CD4-positive, alpha-beta T cell treated with Interleukin-10 for 1 hour (primary cell): ENCODE measurements at places on chromosomes 2 and 18.

DNA sequence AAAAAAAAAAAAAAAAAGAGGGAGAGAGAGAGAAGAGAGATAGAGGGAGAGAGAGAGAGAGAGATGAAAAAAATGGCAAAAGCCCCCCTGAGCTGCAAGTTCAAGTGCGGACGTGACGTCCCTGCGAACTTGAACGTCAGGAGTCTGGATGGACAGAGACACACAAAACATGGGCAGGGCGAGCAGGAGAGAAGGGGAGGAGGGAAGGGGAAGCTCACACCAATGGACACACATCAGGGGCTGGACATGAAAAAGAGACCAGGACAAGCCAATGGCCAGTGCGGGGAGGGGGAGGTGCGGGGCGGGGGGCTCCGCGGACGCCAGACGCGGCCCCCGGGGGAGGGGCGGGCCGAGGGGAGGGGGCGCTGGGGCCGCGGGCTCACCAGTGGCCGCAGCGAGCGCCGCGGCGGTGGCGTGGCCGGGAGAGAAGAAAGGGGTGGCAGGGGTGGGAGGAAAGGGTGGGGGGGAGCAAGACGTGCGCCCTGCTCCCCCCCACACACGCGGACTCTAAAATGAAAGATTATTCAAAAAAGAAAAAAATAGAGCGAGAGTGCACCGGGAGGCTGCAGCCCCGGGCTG, at the start of gene BCL11A:
BCL11A (minus strand) TSS at position 160 of the 579 bp plus-strand sequence. CDS start 384 bp downstream, outside the sequence.
- no peak for DNase-seq

- DNase-seq = no peak
Measured at GRCh38 chr2:19882286-19882685, 19.5 kb downstream of the TTC32 start.

DNA sequence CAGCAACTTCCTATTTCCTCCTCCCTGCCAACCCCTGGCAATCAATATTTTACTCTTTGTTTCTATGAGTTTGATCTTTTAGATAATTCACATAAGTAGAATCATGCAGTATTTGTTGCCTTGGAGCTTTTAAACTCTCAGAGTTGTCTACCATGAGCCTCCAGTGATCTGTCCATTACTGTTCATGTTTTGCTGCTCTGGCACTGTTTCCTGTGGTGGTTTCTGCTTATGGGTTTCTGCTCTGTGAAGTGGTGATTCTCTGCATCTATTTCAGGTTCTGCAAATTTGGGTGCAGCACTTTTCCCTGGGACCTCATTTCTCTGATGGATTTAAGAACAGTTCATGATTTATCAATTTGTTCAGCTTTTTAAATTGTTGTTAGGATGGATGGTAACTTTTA, 908.1 kb upstream of the FANCL start:
- DNase-seq = no peak

GRCh38 chr2:190881084-190881597, 520 bp downstream of the GLS start:
- no peak for DNase-seq

DNA sequence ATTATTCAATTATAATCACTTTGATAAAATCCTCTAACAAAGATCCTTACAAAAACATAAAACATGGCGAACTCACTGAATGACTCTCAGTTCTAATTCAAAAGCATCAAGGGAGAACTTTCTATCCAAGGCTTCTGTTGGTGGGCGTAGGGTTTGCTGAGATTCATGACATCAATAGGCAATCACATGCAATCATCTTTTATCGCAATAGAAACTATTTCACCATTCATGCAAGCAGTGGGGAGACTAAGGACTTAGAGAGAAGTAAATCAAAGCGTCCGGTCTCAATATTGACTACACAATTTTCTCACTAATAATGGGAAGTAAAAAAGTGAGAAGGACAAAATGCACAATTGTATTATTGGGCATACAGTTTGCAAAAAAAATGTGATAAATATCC, 168.7 kb downstream of the SCG2 start:
- no peak for DNase-seq

GRCh38 chr2:172597176-172597842, 41.4 kb downstream of the PDK1 start:
- DNase-seq = no peak

DNA sequence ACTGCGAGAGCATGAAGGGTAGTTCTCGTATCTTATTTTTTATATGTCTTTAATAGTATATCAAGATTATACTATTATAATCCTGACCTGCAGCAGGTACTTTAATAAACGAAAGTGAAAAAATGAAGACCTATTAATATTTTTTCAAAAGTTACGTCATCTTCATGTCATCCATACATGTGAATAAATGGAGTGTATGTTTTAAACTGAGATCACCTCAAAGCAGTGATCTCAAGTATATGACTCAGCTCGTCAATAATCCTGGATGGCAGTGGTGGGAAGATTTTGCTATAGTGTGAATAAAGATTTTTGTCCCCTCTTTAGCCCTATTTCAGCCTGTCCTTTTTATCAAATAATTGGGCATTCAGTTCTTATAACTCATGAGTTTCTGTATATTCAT, 166.3 kb upstream of the FBXO11 start:
- no peak for DNase-seq

GRCh38 chr2:25410370-25410769, 68.6 kb upstream of the DNMT3A start:
- DNase-seq = no peak

GRCh38 chr2:22703286-22703920, 681.6 kb upstream of the KLHL29 start:
- no peak for DNase-seq

- no peak for DNase-seq
Measured at GRCh38 chr2:118044854-118045253, 31.0 kb upstream of the CCDC93 start.
